ENCODE measurements at places on chromosomes 13 and 19.

DNA sequence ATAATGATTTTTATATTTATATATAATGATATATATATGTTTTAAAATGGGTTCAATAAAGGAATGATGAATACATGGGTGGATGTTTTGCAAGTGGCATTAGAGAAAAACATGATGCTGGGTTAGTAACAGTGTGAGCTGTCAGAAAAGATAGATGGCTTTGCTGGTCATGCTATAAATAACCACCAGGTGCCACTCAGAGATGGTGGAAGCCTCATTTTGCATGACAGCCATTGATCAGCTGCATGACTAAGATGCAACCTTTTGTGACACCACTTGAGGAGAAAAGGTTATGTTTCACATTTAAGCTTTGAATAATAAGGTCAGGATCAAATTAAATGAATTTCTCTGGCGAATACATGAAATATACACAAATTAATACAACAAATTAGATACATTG, 737.7 kb downstream of the PCDH9 start:
- DNase-seq: peak; percentile 37

DNA sequence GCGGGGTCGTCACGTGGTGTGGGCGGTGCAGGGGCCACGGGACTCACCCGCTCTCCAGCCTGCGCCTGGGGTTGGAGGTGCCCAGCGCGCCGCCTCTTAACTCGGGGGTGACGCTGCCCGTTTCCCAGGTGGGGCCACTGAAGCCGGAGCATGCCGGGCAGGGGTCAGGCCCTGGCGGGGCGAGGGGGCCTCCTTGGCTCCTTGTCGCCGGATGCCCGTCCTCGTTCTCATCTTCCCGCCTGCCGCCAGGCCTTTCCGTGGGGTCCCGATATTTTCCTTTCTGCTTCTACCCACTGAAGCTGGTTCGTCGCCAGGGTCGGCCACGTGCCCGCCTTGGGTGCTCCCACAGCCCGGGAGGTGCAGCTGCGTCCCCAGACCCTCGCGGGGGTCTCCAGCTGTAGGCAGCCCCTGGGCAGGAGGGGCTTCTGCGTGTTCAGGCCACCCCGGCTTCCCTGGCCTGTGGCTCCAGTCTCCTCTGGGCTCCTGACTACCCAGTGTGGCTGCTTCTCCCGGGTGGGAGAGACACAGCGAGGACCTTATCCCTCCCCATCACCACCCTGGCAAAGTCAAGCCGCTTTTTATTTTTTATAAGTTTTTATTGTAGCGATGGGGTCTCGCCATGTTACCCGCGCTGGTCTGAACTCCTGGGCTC, 772 bp downstream of the FAM174C start:
- no peak for DNase-seq

- no peak for DNase-seq
Observed at GRCh38 chr13:37443538-37443937, 155.0 kb downstream of the POSTN start.

DNA sequence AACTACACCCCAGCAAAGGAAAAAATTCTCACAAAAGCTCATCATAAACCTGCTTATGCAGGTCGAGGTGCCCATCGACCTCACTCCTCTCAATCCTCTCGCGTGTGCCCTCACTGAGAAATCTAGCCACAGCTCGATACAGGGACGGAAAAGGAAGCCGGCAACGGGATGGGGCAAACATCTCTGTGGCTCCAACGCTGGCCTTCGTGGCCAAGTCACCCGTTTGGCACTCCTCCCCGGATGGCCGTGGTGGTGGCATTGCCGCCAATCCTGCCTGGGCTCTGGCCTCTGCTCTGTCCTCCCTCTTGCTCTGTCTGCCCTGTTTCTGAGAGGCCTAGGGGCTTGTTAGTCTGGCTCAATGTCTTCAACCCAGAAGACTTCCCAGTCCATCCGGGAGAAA, 41.2 kb downstream of the ZNF146 start:
- no peak for DNase-seq

DNA sequence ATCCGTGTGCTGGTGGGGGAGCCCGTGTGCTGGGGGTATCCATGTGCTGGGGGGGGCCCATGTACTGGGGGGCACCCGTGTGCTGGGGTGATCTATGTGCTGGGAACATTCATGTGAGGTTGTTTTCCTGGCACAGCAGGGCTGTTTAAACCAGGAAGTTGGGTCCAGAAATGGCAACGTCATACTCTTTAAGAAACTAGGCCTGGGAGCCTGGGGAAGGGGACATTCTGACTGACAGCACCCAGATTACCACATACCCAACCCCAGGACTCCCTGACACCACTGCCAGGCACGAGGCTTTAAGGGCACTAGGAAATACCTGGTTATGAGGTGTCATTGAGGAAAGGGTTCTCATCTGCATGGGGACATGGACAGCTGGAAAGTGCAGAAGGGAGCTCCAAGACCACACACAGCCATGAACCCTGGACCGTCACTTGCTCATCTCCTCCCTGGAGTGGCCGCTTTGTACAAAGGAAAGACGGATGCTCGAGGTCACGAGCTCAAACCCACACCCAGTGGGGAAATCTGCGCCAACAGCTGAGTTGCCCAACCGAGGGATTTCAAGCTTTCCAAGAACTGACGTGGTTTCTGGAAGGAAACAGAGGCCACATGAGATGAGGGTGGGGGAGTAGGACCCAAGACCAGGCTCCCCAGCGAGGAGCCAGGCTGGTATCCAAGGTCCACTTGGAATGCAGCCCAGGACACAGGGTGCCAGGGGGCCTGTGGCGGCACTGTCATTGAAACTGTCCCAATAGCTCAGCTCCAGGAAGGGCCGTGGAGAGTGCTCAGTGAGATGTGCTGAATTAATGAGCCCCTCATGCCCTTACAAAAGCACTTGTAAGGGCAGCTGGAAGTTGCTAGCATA, 40.9 kb downstream of the RAB20 start:
- no peak for DNase-seq

DNA sequence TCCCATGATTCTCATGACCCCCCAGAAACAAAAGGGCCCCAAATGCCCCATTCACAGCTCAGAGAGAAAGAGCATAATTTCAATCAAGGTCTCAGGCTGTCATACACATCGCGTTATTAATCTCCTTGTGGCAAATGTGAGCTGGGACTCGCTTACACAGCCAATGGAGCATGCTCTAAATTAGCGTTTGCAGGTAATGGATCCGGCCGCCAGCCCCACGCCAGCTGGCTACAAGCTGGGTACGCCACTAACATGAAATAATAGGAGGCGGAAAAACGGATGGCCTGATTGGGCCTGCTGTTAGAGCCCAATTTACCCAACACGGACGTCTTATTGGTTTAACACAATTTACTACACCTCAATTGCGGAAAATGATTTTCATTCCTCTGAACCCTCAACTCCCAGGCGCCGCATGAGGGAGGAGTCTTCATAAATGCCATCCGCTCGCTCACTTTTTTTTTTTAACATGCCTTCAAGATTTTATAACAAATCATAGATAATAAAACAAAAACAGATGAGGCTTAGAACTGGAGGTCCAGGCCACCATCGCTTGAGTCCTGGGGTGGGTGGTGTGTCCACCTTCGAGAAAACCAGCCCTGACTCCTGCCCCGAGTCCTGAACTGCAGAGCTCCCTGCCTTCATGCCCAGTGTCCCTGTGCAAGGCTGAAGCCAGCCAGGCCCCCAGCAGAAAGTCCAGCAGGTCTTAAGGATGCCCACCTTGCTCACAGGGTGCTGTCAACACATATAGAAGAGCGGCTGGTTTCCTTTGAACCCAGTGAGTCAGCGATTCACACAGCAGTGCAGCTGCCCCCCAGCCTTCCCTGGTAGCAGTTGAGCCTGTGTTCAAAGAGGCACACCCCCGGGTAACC, 62.1 kb downstream of the PEPD start:
- DNase-seq: no peak

GRCh38 chr19:43540381-43540780, 7.4 kb downstream of the ZNF575 start:
- no peak for DNase-seq

GRCh38 chr13:94712287-94712811, at the start of gene SOX21:
SOX21 (minus strand) TSS chr13:94712545; CDS start chr13:94712049, 496 bp downstream.
- DNase-seq: no peak

DNA sequence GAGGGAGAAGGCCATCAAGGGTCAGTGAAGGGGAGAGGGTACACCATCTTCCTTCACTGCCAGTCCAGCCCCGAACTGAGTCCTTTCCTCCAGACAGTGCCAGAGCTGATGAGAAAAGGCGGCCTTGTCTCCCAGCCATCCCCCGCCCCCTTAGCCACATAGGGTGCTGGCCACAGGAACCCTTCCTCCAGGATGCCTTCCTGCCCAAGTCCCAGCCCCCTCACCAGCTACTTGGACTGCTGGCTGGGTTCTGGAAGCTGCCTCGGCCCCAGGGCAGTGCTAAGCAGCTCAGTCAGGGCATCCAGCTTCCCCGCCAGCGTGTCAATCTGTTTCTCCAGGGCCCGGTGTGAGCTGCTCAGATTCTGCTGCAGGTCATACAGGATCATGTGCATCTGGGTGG, 12.6 kb upstream of the SMG9 start:
- no peak for DNase-seq

DNA sequence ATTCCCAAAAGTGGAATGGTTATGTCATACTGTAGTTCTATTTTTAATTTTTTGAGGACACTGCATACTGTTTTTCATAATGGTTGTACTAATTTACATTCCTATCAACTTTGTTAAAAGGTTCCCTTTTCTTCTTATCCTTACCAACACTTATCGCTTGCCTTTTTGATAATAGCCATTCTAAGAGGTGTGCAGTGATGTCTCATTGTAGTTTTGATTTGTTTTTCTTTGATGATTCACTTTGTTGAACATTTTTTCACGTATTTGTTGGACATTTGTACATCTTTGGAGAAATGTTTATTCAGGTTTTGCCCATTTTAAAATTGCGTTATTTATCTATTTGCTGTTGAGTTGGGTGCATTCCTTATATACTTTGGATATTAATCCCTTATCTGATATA, 188.8 kb upstream of the SPRY2 start:
- DNase-seq: no peak

- no peak for DNase-seq
Observed at GRCh38 chr19:46729696-46730095, 12.8 kb upstream of the PRKD2 start.

- peak; percentile 88 for DNase-seq
Observed at GRCh38 chr19:10230861-10231611, at the start of gene S1PR2. S1PR2 (minus strand) TSS chr19:10231331; CDS start chr19:10224905, 6,426 bp downstream.

DNA sequence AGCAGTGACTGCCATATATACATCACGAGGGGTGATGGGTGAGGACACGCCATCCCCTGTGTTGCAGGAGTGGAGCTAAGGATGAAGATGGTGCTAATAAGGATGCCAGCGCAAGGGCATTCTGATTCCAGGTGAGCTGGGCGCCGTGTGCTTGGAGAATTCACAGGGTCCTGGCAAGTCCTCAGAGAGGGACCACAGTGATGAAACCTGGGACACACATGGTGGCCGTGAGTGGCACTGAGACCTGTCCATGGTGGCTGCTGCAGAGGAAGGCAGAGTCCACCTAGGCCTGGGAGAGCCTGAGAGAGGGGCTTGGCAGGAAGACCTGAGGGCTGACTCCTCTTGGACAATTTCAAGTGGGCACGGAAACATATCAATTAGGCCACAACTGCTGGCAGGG, 65.2 kb downstream of the RFX2 start:
- no peak for DNase-seq

GRCh38 chr19:8045872-8046568, 6.5 kb upstream of the CCL25 start:
- no peak for DNase-seq

- DNase-seq: peak; percentile 91
Observed at GRCh38 chr19:16829010-16829821, at the start of gene SIN3B. SIN3B (plus strand) TSS chr19:16829398; CDS start chr19:16829421, 23 bp downstream.

DNA sequence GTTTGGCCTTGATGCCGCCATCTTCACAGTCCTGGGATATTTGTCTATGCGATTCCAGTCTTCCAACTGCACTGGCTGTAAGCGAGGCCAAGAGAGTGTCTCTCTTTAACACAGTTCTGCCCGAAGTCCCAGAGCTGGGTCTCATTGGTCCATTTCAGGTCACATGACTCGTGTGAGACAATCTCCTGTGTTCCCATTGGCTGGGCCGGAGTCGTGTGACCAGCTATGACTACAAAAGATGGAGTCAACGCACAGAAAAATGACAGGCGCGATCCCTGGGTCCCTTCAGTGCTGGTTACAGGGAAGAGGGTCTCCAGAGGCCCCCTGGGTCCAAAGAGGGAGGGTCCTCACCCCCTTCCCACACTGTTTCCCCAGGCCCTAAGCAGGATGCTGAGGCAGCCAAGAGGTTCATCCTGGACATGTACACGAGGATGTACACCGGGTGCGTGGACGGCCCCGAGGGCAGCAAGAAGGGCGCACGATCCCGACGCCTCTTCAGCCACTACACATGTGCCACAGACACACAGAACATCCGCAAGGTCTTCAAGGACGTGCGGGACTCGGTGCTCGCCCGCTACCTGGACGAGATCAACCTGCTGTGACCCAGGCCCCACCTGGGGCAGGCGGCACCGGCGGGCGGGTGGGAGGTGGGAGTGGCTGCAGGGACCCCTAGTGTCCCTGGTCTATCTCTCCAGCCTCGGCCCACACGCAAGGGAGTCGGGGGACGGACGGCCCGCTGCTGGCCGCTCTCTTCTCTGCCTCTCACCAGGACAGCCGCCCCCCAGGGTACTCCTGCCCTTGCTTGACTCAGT, 15.9 kb upstream of the S1PR4 start:
- peak; percentile 56 for DNase-seq

DNA sequence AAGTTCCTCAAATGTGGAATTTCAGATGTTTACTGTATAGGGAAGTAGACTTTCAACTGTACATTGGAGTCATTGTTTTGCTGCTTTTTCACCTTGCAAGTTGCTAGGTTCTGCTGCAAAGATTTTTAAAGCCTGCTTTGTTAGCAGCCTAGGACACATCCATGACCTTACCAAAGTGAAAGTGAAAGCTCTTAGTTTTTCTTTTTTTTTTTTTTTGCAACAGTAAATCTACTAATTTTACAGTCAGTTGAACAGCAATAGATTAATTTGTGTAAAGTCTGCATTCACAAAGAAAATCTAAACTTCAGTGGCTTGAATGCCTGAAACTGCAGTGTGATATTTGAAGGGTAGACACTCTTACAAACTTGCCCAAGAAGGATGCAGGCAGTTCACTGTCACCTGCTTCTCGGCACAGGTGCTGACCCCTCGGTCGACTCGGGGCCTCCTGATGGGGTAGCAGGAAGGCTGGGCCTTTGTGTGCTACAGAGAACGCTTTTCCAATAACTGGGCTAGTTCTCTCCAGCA, 5.0 kb upstream of the MTIF3 start:
- peak; percentile 34 for DNase-seq

- DNase-seq: no peak
Observed at GRCh38 chr13:102487330-102487729, 85.5 kb upstream of the FGF14 start.

- no peak for DNase-seq
Observed at GRCh38 chr13:75796825-75797224, 160.7 kb downstream of the LMO7 start.

DNA sequence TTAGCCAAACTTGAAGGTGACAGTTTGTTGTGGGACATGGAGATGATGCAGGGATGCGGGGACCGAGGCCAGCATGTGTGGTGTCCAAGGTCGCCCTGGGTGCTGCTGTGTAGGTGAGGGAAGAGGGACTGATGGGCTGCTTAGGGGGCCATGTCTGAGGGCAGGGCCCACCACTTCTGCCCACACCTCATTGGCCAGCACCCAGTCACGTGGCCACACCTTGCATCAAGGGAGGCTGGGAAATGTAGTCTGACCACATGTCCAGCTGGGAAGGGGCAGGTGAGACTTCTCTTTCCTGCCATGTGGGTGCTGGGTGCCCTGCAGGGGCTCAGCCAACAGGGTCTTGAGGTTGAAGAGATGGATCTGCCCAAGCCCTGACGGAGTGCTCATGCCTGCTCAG, 88.9 kb downstream of the KDM4B start:
- DNase-seq: no peak

GRCh38 chr13:98848746-98849145, 96.3 kb upstream of the SLC15A1 start:
- DNase-seq: no peak
